ENCODE measurements at places on chromosomes 3 and 15.

- DNase-seq, result no peak
Observed at GRCh38 chr3:130345487-130346079, at the start of gene COL6A5. TSS of gene COL6A5 (plus strand) at chr3:130345672. CDS start at chr3:130373639, 27,967 bp downstream.

- DNase-seq, result no peak
Observed at GRCh38 chr15:62067448-62068044, 769 bp downstream of the C2CD4A start.

GRCh38 chr3:50350213-50350526 is 405 bp downstream of the NPRL2 start:
- DNase-seq, result no peak

DNA sequence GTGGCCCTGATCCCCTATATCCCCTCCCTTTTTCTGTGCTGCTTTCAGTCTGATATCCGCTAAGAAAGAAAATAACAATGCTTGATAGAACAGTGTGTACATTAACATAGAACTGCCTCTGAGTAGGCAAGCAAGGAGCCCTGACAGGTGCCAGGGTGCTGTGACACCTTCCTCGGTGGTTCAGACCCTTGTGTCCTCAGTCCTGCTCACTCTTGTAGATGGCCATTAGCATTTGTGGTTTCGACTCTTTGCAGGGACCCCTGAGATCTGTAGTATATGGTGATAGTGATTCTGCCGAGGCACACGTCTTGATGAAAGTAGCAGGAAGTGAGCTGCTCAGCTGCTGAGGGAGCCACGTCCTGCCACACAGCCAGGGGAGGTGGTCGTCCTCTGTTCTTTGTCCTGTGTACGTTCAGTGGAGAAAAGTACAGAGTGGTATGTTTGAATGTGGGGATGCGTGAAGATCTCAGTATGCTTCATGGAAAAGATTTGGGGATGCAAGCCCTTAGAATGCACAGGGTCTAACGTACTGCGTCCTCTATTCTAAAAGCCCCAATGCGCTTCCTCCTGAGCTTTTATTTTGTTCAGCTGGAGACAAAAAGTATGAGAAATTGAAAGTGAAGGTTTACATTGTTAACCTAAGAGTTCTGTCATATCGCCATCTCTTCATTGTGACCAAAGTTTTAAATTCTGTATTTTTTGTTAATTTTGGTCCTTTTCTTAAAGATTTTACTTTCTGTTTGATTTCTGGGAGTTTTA is 35.4 kb downstream of the PXYLP1 start:
- DNase-seq, result peak; percentile 34

- DNase-seq, result no peak
Observed at GRCh38 chr3:62781121-62781520, 94.1 kb downstream of the CADPS start.

GRCh38 chr15:40420793-40421192 is 15.2 kb downstream of the IVD start:
- DNase-seq, result no peak

DNA sequence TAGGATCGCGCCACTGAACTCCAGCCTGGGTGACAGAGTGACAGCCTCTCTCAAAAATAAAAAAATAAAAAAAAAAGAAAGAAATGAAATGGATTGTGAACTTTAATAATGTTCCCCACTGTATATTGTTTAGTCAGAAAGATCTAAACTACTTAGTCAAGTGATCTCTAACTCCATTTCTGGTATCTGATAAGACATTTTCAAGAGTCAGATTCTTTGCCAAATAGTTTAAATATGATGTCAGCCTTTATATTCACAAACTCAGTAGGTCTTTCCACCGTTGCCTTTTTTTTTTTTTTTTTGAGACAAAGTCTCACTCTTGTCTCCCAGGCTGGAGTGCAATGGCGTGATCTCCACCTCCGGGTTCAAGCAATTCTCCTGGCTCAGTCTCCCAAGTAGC is 29.0 kb upstream of the OSBPL11 start:
- DNase-seq, result no peak

GRCh38 chr3:194323785-194324735 is 27.1 kb downstream of the CPN2 start:
- no peak for DNase-seq
